ENCODE measurements at places on chromosomes 16 and 17.
A peak's percentile ranks its signal among the peaks of the same experiment; 100 is the strongest.

DNA sequence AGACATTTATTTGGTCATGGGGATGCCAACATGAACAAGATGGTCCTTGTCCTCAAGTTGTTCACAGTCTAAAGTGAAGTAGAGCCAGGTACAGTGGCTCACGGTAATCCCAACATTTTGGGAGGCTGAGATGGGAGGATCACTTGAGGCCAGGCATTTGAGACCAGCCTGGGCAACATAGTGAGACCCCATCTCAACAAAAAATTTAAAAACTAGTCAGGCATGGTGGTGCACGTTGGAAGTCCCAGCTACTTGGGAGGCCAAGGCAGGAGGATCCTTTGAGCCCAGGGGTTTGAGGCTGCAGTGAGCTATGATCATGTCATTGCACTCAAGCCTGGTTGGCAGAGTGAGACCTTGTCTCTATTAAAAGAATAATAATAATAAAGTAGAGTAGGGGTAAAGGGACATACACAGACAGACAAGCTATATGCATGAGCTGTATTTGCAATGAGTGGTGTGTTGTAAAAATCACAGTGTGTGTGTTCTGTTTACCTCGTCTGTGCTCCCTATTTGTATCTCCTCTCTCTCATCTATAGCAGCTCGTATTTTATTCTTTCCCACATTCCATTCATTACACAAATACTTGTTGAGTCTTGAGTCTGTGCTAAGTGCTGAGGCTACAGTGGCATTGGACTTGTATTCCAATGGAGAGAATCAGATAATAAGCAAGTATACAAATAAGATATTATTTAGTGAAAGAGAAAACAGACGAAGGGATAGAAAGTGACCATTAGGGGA is 73.9 kb upstream of the DHX40 start:
- DNase-seq, result no peak

GRCh38 chr16:14026572-14027285 is 44.4 kb upstream of the MRTFB start:
- DNase-seq, result no peak

DNA sequence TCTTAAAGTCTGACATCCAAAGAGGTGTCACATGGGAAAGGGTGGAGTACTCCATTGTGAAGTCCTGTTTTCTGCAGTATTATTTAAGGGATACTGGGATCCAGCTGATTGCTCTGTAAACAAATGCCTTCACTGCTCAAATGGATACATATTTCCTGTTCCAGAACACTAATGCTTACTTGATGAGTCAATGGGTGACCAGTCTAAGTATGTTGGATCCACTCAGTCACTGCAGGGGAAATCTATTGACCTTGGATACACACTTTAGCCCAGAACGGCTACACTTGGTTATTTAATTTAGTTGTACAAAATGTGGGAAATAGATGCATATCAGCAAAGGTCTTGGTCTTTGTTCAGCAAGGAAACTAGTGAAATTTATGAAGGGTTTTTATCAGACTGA is 261.4 kb downstream of the MAP2K4 start:
- DNase-seq, result no peak

GRCh38 chr17:63496177-63496576 is 19.3 kb downstream of the ACE start:
- no peak for DNase-seq

DNA sequence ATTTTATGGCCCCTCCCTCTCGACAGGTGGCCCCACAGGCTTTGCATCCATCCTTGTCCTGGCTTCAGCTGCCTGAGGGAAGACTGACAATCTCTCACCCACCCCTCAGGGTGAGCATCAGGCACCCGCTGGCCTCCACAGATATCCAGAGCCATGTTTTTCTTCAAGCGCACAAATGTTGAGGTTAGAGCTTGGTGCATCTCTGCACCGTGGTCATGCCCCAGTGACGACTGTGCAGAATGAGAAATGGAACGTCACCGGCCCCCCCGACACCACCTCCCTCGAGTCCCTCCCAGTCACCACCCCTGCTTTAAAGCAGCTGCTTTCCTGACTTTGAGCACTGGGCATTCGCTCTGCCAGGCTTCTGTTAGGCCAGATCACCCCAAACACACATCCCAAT is 19.8 kb upstream of the TIMP2 start:
- DNase-seq, result no peak

DNA sequence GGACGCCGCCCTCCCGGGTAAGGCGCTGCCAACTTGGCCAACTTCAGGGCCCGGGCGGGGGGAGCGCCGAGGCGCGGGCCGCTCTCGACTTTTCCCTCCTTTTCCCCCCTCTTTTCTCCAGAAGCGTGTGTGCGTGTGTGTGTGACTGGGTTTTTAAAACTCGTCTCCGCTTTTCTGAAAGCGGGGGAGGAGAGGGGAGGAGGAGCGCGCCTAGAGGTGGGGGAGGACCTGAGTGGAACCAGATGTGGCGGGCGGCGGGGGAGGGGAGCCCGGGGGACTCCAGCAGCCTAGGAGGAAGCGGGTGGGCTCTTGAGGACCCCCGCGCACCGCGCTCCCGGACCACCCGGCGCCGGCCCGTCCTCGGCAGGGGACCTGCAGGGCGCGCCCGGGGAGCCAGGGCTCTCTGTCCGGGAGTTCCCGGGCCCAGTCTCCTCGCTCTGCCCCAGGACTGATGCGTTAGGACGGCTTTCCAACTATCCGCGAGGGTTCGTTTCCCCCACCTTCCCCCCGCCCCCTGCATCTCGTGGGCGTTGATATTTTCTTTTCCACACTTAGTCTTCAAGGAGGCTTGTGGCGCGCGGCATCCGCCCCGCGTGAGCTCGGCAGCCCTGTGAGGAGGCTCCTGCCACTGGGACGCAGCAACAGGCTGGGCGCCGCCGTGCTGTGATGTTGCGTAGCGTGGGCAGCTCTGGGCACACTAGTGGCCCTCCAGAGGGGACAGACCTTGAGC is 599 bp downstream of the MRC2 start:
- peak; percentile 84 for DNase-seq

DNA sequence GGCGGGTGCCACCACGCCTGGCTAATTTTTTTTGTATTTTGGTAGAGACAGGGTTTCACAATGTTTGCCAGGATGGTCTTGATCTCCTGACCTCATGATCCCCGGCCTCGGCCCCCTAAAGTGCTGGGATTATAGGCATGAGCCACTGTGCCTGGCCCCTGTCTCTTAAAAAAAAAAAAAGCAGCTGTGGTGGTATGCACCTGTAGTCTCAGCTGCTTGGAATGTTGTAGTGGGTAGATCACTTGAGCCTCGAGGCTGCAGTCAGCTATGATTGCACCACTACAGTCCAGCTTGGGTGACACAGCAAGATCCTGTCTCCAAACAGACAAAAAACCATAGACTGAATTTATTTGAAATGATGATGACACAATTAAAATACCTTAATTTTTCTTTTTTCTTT is 24.3 kb downstream of the CDK12 start:
- DNase-seq, result no peak

- DNase-seq, result peak; percentile 58
These were observed 1.5 kb downstream of the ATXN7L3 start for GRCh38 chr17:44197980-44198720.

DNA sequence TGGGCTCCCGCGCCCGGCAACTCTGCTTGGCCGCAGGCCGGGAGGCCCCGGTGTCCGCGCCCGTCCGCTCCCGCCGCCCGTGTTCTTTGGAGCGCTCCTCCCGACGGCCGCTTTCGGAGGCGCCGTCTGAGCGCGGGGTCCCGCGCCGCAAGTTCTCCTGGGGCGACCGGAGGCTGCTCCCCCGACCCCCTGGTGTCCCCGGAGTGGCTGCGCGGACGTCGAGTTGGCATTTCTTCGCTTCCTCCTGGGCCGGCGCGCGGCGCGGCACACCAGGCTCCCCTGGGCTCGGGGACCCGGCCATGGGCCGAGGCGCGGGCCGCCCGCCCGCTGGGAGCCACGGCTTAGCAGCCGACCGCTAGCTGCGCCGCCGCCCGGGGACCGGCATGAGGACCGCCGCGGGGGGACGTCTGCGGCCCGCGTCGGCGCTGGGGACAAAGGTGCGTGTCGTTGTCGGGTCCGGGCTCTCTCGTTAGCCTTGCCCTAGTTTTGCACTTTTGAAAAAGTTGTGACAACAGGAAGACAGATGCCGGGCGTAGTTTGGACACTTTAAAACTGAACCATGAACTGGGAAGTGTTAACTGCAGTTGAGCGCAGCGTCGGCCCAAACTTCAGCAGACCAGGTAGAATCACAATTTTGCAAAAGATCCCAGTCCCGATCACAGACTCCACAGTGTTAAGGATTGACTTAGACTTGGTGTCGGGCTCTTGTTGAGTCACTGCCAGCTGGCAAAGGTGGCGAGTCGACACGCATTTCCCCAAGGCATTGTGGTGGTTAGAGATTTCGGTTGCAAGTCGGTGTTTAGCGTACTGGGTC is 700 bp downstream of the UBN1 start:
- DNase-seq, result no peak

DNA sequence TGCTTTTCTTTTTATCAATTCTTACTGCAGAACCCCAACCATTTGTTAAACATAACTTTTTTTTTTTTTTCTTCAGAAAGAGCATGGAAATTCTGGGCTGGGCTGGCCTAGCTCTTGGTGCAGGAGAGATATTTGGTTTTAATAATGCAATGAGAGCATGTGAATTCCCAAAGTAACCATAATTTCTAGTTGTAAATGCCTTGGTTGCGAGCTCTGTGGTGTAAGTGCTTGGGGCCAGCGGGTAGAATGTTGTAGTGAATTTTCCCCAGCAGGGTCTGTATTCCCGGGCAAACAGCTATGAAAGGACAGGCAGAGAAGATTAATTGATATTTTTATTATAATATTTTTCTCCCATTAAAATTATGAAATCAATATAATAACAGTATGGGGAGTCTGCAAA is 465.6 kb downstream of the HS3ST4 start:
- DNase-seq, result no peak

GRCh38 chr16:83738923-83739503 is 68.8 kb upstream of the HSBP1 start:
- no peak for DNase-seq

DNA sequence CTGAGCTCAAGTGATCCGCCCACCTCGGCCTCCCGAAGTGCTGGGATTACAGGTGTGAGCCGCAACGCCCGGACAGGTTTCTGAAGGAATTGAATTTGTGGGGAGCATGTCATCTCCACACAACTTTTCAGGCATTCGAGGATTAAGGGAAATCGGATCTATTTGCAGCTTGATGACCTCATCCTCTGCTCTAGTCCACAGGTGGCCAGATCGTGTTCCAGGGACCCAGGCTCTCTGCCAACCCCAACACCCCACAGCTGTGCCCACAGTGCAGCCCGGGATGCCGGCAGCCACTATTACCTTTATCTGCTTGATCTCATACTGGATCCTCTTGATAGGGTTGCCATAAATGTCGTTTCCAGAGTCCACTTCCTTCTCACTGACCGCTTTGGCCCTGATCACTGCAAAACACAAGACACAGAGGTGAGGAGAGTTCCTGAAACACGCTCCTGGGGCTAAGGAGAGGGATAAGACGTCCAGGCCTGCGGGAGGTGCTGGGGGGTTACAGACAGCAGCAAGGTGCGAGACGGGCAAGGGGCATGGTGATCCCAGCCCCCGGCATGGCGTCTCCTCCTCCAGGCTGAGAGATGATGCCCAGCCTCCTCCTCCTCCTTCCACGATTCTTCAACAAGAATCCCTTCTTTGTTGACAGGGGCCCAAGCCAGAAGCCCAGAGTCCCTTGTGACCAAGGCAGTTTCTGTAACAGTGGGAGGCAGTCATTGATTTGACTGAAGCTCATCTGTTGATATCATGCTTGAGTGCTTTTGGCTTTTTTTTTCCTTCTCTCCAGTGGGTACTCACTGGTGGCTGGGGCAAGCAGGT is 29.3 kb downstream of the CEP295NL start:
- no peak for DNase-seq

- no peak for DNase-seq
These were observed 65.9 kb downstream of the TANGO6 start for GRCh38 chr16:68909099-68909733.

DNA sequence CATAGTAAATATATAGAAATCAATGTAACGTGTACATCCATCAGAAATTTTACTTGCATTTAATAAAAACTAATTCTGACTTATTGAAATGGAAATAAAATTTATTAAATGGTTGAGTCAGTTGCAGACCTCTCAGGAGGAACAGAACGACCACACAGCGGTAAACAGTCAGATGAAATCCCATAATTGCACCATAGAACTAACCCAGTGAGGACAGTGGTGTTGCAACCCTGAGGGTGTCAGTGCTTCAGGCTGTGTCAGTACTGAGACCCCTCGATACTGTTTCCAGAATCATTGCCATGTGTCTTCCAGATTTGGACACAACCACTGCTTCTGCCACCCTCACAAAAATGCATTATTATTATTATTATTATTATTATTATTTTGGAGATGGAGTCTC is 29.0 kb upstream of the SSTR2 start:
- no peak for DNase-seq

DNA sequence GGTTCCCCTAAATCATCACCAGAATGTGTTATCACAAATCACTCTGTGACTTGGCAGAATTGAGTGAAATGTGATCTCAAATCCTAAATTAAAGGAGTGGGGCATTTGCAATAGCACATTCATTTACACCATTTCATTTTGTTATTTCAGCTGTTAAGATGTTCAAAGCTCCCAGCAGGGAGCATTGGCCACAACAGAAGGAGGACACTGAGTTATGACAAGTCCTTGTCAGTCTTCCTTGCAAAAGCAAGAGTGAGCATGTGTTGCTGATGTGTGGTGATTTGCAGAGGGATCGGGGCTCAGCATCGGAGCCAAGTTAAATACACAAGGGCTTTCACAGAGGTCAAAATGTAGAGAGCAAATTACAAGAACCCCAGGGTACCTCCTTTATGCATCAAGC is 372.2 kb upstream of the CDH5 start:
- no peak for DNase-seq
